ENCODE measurements at places on chromosomes 16 and 17. TPM values are rescaled to one million over a fixed set of nuclear protein-coding genes. Genes with fewer than 3 reads are reported as not detected.

GRCh38 chr17:2691069-2691871 lies 20.3 kb downstream of the CLUH start:
- H3K27me3 ChIP-seq = no peaks in the 10 kb centered on the region
- H3K4me1 ChIP-seq = no peaks in the 10 kb centered on the region
- DNase-seq = no peak
- no peak overlapping the region for H3K4me3 ChIP-seq
- H3K27ac ChIP-seq = no peak overlapping the region

DNA sequence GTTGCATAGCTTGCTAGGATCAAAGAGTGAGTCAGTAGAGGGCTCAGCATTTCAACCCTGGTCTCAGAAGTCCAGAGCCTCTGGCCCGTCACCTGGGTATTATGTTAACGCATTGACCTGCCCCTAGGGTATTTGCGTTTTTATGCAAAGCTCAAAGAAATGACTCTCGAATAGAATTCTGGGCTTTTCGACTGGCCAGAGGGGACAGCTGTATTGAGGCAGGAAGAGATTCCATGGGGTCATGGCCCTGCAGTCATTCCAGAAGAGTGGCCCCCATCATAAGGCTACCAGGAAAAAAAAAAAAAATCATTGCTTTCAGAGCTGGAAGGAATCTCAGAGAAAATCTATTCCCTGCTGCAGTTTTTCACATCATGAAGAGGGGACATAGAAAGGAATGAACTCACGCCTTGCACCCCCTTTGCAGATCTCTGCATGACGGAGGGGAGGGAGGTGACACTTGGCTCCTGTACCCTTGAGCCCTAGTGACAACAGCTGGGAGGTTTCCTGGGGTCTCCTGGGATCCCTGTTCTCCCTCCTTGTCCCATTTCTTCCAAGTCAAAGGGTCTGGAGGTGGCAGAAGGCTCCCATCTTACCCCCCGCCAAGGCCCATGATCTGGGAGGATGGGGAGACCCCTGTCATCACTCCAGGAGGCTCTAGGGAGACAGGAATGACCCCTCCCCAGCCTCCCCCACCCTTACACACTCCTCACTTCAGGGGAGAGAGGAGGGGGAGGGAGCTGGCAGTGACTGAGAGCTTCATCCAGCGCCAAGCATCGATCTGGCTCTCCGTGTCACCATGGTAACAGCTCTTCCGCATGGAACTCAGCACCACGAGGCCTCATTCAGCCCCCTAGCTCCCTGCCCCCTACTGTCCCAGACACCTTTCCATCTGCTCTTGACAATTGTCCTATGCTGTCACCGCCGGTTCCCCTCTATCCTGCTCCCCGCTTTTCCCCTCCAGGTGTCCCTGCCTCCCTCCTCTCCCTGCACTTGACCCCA lies 35.8 kb downstream of the GP2 start:
- H3K36me3 ChIP-seq = no peaks in the 10 kb centered on the region

- H3K36me3 ChIP-seq = no peaks in the 10 kb centered on the region
- no peak for DNase-seq
- no peaks in the 10 kb centered on the region for H3K27me3 ChIP-seq
- H3K4me1 ChIP-seq = no peaks in the 10 kb centered on the region
- H3K4me3 ChIP-seq = no peak overlapping the region
These were observed 299.9 kb downstream of the WWOX start for GRCh38 chr16:78399384-78399783.

GRCh38 chr16:10668322-10669045 lies 26.2 kb downstream of the TEKT5 start:
- no peaks in the 10 kb centered on the region for H3K4me1 ChIP-seq
- H3K4me3 ChIP-seq = no peak overlapping the region
- H3K36me3 ChIP-seq = no peaks in the 10 kb centered on the region
- H3K27ac ChIP-seq = no peak overlapping the region
- no peak for DNase-seq
- H3K27me3 ChIP-seq = no peaks in the 10 kb centered on the region

DNA sequence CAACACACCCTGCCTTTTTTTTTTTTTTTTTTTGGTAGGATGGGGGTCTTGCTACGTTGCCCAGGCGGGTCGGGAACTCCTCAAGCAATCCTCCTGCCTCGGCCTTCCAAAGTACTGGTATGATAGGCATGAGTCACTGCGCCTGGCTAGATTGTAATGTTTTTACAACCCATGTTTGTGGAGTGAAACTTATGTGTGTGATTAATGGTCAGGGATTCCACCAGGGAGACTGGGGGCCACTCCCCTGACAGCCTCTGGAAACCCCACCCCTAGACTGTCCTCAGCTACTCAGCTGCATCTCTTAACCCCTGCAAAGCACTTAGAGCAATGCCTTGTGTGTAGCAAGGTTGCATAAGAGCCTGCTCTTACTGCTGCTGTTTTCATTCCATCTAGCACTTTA lies 220.5 kb downstream of the PARN start:
- H3K4me1 ChIP-seq = no peaks in the 10 kb centered on the region
- no peak overlapping the region for H3K4me3 ChIP-seq
- no peaks in the 10 kb centered on the region for H3K27me3 ChIP-seq
- H3K27ac ChIP-seq = no peak overlapping the region
- H3K36me3 ChIP-seq = no peaks in the 10 kb centered on the region

GRCh38 chr17:48194097-48194550 lies 86.6 kb downstream of the SNX11 start:
- H3K4me3 ChIP-seq = no peak overlapping the region
- no peaks in the 10 kb centered on the region for H3K36me3 ChIP-seq
- no peaks in the 10 kb centered on the region for H3K27me3 ChIP-seq
- no peak overlapping the region for H3K27ac ChIP-seq
- DNase-seq = no peak
- H3K4me1 ChIP-seq = peaks cover 6% of the 10 kb centered on the region

- H3K36me3 ChIP-seq = no peaks in the 10 kb centered on the region
- H3K4me1 ChIP-seq = no peaks in the 10 kb centered on the region
- no peak overlapping the region for H3K27ac ChIP-seq
These were observed 182.7 kb upstream of the ZFHX3 start for GRCh38 chr16:73230651-73231050.

GRCh38 chr17:78362671-78363070 lies 2.8 kb upstream of the SOCS3 start:
- no peaks in the 10 kb centered on the region for H3K36me3 ChIP-seq
- H3K27ac ChIP-seq = no peak overlapping the region
- H3K4me3 ChIP-seq = no peak overlapping the region
- H3K27me3 ChIP-seq = no peaks in the 10 kb centered on the region

DNA sequence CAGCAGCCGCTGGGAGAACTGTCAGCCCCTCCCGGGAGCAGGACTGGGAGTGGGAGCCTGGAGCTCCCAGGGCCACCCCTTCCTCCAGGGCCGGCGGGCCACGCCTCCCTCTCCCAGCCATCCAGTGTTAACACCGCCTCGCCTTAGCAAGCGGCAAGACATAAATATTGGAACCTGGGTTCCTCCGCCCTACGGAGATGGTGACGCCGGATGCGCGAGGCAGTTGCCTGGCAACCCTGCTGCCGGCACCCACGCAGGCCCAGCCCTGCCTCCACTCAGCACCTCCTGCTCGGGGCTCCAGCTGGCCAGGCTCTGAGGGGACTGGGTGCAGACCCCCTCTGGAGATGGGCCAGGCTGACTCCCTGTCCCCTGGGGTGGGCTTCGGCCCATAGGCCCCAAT lies 27.4 kb upstream of the CACNA1H start:
- no peaks in the 10 kb centered on the region for H3K27me3 ChIP-seq
- no peaks in the 10 kb centered on the region for H3K36me3 ChIP-seq
- H3K4me3 ChIP-seq = no peak overlapping the region
- no peak for DNase-seq
- no peak overlapping the region for H3K27ac ChIP-seq

GRCh38 chr16:57741660-57742191 lies 6.2 kb downstream of the KATNB1 start:
- no peak overlapping the region for H3K27ac ChIP-seq
- H3K4me3 ChIP-seq = no peak overlapping the region

DNA sequence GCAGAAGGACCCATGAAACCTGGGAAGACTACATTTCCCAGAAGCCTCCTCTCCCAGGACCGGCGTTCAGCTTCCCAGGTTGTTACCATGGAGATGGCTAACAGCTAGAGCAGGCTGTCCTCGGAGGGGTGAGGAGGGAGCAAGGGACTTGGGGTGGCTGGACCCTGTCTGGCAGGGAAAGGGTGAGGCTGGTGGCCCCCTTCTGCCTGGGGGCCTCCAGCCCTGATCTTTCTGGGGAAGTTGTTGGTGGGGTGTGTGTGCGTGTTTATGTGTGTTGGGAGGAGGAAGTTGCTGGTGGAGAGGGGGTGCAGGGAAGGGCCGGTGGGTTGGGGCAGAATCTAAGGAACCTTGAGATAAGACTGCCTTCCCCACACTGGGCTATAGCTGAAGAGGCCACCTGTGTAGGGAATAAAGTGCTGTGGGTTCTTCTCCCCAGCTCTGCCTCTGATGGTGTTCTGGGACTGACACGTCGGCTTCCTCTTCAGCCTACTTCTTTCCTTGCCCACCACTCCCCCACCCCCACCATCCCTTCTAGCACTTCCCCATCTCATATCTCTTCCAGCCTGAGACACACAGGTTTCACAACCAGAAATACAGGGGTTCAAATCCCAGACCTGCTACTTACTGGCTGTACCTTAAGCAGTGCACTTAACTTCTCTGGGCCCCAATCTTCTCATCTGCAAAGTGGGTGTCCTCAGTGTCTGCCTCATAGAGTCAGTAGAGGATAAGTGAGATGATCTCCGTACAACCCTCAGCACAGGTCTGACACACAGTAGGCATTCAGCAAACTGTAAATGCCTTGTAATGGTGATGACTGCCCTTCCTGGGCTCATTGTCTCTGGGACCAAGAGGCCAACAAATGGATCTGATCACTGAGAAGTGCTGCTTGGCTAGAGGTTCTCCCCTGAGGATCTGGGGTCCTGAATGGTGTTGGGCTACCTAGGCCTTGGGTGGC lies at the start of gene DRC7:
DRC7 (plus strand) TSS at position 82 of the 955 bp plus-strand sequence. CDS start 3,144 bp downstream, outside the sequence.
- H3K27me3 ChIP-seq = no peaks in the 10 kb centered on the region
- peak; percentile 58 for DNase-seq

GRCh38 chr16:13909872-13910303 lies 10.1 kb upstream of the ERCC4 start:
- H3K4me3 ChIP-seq = no peak overlapping the region
- peak; percentile 89 for DNase-seq
- H3K27me3 ChIP-seq = no peaks in the 10 kb centered on the region
- H3K4me1 ChIP-seq = no peaks in the 10 kb centered on the region

DNA sequence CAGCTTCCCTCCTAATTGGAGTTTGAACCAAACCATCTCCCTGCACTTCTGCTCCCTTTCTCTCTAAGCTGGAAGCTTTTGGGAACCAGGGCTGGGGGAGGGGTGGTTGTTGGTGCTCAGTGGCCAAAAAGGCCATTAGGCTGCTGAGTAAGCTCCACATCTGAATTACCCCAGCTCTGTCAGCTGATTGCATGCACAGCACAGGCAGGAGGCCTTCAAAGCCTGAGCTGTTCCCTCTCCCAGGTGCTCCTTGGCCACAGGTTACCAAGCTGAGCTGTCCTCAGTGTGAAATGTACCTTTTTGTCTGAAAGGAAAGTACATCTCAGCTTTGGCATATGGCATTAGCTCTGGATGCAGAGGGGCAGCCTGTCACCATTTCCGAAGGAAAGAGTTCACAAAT lies 6.2 kb upstream of the TBKBP1 start:
- no peak for DNase-seq
- no peaks in the 10 kb centered on the region for H3K36me3 ChIP-seq
- no peak overlapping the region for H3K4me3 ChIP-seq
- H3K27ac ChIP-seq = no peak overlapping the region
- H3K4me1 ChIP-seq = no peaks in the 10 kb centered on the region
- no peaks in the 10 kb centered on the region for H3K27me3 ChIP-seq

The ORAI3 gene
- total RNA-seq = 31.9 TPM

The GINS2 gene
- total RNA-seq = 0.83 TPM

The CLEC18B gene
- not detected for total RNA-seq

The ZFHX3 gene
- 7.1 TPM for total RNA-seq

The SOX8 gene
- 0.09 TPM for total RNA-seq

The CDYL2 gene
- total RNA-seq = 12.7 TPM

The GJC1 gene
- 0.37 TPM for total RNA-seq

The CLDN6 gene
- not detected for total RNA-seq

The IGF2BP1 gene
- not detected for total RNA-seq

The CCL15 gene
- 14.6 TPM for total RNA-seq

Data from right lobe of liver (tissue), 6 donors.